ENCODE measurements at places on chromosomes 16 and 17.

GRCh38 chr17:5249615-5250014, 15.0 kb upstream of the SCIMP start:
- peak; percentile 67 for ATAC-seq

- ATAC-seq, result no peak
Measured at GRCh38 chr16:11342021-11342855, 3.0 kb upstream of the RMI2 start.

DNA sequence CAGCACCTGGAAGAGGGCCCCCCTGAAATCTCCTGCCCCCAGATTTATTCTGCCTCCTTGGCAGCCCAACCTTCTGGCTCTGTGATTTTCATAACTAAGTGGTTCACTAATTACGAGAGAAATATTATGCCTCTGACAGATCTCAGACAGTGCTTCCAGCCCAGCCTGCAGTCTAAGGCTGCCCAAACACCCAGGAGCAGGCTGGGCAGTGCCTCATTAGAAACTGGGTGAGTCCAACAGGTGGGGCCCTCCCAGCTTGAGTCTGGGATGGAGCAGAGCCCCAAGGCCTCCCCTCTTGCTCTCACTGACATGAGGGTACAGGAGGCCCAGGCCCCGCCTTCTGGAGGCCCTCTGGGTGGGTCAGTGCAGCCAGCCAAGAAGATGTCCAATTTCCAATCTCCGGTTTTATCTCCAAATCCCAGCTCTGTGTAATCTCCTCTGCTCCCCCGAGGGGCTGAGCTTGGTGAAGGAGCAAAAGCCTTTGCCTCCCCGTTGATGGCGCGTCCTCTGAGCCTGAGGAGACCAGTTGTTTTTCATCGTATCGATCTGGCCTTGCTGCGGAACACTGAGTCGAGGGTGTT, 20.1 kb upstream of the ABCC3 start:
- ATAC-seq, result no peak

DNA sequence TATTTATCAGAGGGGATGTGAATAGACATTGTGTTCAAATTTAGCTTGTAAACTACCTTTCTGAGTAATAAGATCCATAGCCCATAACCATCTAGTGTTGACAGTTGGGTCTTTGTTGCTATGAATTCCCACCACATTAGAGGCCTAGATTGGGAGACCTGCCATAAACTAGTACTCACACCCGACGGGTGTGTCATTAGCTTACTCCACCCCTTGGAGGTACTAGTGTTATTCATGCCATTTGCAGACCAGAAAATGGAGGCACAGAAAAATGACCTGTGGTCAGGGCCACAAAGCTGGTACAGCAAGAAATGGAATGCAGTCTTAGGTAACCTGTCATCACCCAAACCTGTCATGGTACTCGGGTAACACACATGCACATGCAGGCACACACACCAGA, 41.3 kb upstream of the BCAR1 start:
- ATAC-seq, result no peak

- no peak for ATAC-seq
Measured at GRCh38 chr17:50799582-50799981, 32.3 kb upstream of the ANKRD40CL start.

GRCh38 chr17:77734371-77735080, 224.0 kb upstream of the TNRC6C start:
- no peak for ATAC-seq

- ATAC-seq, result no peak
Measured at GRCh38 chr16:58937661-58938060, 203.5 kb upstream of the GOT2 start.

GRCh38 chr16:75566758-75567255, 628 bp downstream of the GABARAPL2 start:
- peak; percentile 7 for ATAC-seq

GRCh38 chr17:6429266-6429665, 5.7 kb downstream of the AIPL1 start:
- ATAC-seq, result no peak

DNA sequence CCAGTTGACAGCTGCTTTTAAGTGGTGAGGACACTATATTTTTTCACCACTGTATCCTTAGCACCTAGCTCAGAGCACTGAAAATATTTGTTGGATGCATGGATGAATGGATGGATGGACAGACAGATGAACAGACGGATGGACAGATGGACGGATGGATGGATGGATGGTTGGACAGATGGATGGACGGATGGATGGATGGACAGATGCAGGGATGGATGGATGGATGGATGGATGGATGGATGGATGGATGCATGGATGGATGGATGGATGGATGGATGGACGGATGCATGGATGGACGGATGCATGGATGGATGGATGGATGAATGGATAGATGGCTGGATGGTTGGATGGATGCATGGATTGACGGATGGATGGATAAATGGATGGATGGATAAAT, 12.4 kb upstream of the SLC5A11 start:
- ATAC-seq, result no peak

DNA sequence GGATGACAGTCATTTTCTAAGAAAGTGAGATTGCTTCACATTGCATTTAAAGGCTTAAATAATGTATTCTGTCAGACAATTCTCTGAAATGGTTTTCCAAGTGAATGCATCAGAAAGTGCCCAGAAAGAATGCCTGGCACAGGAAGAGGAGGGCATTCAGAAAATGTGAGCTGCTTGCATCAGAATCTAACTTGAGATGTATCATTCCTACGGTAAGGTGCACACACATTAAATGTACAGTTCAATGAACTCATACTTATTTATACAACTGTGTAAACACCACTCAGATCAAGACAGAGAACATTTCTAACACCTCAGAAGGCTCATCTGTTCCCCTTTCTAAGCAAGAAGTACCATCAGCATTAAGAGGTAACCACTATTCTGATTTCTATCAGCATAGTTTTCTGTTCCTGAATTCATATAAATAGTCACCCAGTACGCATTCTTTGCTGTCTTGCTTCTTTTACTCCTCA, 638.0 kb downstream of the MAF start:
- ATAC-seq, result peak; percentile 86

DNA sequence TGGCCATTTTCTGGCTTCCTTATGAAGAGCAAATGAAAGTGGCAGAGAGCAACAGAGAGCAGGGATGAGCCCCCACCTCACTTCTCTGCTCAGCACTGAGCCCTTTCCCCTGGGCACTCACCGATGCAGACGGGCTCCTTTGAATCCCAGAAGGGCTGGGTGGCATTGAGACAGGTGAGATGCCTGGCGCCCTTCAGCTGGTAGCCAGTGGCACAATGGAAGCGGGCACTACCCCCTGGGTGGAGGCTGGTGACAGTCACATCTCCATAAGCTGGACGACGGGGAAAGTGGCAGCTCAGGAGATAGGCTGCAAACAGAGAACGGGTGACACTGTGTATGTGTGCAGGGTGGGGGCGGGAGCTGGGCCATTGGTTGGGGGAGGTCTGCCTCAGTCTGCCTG, 12.5 kb upstream of the PHF12 start:
- no peak for ATAC-seq

GRCh38 chr16:73432850-73433730, 385.2 kb upstream of the ZFHX3 start:
- no peak for ATAC-seq
